ENCODE measurements at places on chromosomes 1 and 21.
A peak's percentile ranks its signal among the peaks of the same experiment; 100 is the strongest.

DNA sequence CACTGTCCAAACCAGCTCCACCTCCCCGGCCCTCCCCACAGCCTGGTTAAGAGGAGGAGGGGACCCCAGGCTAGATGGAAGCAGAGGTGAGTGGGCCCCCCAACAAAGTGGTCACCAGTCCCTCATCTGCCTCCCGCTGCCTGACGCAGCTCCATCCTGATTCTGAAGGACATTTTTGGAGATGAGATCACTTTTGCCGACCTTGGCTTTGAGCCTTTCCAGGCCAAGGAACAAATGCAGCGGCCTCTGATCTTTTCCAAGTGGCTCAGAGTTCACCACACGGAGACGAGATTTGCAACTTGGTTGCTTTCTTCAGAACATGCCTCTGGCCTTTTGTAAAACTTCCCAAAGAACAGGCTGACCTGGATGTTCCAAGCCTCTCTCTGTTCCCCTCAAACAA lies 223.1 kb downstream of the NPHP4 start:
- no peak for DNase-seq

DNA sequence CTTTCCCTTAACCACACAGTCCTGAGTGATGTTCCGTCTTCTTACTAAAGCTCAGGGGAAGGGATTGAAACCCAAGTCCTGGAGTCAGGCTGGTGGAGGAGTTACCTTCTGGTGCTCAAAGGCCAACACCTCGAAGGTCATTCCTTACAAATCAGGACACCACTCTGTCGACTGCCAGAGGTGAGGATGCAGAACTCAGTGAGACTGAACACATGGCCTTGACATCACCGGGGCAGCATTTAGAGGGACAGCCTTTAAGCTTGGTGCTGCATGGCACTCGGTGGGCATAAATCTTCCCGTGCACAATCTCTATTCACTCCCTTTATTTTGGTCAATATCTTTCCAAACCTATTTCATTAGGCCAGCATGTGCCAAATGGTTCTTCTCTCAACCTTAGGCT lies 130.9 kb downstream of the ASTN1 start:
- DNase-seq = no peak

DNA sequence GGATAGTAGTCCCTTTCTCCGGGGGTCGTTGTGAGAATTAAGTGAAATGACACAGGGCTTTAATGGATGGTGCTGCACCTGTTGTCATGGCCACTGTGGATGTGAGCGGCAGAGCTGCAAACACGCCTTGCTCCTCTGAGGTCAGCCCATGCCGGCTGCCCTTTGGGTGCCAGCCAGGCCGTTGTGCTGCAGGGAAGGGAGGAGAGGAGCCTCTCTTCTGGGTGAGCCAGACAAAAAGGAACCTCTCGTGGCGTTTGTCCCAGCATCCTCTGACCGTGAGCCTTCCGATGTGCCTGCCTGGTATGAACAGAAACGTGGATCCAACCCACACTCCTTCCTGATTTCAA lies 383.0 kb upstream of the VAMP3 start:
- no peak for DNase-seq

DNA sequence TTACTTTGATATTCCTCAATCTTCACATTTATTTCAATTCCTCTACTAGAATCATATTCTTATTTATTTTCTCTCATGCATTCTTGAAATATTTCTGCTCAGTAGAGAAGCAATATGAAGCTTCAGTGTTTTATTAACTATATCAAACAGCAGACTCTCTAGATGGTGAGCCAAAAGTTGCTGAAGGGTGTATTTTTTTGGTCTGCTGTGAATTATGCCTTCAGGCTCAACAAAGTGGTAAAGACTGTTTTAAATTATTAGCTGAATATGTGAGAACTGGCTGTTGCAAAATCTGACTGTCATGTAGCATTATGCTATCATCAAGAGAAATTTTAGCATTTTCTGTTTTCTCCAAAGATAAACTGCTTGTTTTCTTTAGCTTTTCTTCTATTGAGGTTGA lies 24.9 kb upstream of the CDC42BPA start:
- DNase-seq = no peak

DNA sequence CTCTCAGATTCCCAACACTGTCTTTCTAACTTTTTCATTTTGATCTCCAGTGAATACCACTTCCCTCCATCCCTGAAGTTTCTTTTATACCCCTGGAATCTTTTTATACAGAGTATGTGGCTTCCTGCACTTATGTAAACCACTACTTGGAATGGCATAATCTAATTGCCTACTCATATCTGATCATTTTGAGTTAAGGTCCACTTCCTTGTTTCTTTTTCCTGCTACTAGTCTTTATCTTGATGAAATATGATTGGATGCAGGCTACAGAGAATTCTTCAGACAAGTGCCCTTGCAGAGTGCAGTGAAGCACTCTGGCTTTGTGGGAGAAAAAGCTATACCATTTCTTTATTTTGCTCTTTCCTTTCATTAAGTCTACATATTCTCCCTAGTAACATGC lies 325.3 kb upstream of the ADAMTS5 start:
- no peak for DNase-seq

- DNase-seq = no peak
Measured at GRCh38 chr1:31867546-31867945, 51.7 kb upstream of the SPOCD1 start.

DNA sequence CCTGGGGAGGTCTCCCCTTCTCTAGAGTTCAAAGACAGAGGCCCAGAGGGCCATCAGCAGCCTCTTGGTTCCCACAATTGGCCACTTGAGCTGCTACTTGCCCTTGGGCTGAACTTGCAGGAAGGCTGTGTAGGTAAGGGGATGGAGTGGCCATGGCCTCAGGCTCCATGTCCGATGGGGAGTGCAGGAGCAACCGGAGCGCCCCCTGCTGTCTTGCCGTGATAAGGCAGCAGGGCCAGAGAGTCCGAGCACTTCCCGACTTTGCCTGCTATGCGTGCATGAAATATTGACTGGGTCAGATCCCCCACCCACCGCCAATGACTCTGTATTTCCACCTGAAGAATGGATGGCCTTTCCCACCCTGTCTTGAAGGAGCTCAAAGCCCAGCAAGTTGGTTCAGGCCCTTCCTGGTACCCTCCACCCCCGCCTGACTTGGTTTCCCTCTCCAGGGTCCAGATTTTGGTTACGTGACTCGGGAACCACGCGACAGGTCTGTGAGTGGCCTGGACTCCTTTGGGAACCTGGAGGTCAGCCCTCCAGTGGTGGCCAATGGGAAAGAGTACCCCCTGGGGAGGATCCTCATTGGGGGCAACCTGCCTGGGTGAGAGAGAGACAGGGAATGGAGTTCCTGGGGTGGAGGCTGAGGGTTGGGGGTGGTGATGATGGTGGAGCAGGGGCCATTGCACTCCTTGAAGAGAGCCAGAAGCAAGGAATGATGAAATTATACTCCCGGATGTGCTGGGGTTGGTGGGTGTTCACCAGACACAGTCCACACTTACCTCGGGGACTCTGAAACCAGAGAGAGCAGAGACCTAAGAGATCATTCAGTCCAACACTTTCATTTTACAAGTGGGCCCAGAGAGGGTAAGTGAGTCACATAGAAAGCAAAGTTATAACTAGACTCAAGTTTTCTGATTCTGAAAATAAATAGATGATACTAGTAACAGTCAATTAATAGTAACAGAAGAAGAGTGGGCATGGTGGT lies 25.6 kb downstream of the PADI3 start:
- DNase-seq = peak; percentile 75

GRCh38 chr1:201042779-201043461 lies 19.4 kb upstream of the KIF21B start:
- DNase-seq = peak; percentile 90

- DNase-seq = peak; percentile 64
Measured at GRCh38 chr1:185719021-185719420, 15.2 kb upstream of the HMCN1 start.

DNA sequence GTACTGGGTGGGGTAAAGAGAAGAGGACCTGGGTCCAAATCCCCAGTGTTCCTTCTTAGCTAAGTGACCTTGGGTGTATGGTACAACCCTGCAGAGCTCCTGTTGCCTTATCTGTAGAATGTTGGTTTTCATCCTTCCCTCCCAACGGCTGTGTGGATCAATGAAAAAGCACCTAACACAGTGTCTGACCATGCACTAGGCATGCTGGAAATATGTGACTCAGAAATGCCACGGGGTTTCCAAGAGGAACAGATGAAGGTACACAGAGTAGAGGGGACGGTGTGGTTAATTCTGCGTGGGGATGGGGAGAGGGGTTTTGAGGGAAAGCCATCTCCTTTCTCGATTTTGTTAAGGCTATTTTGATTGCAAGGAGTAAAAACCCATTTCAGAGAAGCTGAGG lies 8.6 kb downstream of the NIPAL3 start:
- DNase-seq = no peak

Measured in GM23338 (cell line).